ENCODE measurements at places on chromosomes 1 and 21.

DNA sequence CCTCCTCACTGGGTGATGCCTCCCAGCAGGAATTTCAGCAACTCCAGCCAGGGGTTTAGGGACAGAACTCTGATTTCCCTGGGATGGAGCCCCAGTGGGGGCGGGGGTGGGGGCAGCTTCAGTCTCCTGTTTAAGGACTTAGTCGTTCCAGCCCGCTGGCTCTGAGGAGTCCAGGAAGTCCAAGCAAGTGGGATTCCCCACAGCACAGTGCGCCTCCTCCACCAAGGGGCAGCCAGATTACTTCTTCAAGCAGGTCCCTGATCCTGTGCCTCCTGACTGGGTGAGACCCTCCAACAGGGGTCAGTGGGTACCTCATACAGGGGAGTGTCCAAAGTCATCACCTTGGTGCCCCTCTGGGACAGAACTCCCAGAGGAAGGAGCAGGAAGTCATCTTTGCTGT lies 1438.4 kb upstream of the B3GALT2 start:
- DNase-seq, result no peak

DNA sequence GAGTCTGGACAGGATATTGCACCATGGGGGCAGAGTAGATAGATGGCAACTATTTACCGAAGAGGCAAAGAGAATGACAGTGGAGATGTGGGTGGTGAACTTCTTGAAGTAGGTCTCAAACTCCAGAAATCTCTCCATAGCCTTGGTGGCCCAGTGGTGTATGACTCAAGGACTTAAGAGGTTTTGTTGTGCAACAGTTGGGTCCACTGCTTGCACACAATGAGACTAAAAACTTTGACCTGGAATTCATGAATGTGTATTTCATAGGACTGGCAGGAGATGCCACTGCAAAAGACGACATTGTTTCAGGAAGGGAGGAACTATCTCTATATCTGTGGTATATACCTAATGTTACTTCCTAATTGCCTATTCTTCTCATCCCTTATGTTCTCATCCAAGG lies 75.9 kb downstream of the ZSCAN20 start:
- DNase-seq, result no peak

- DNase-seq, result no peak
Observed at GRCh38 chr1:2130871-2131289, 63.7 kb downstream of the FAAP20 start.

GRCh38 chr1:102851616-102852015 lies 256.7 kb downstream of the COL11A1 start:
- DNase-seq, result no peak

GRCh38 chr1:25232866-25233784 lies 823 bp upstream of the SYF2 start:
- DNase-seq, result peak; percentile 84

- no peak for DNase-seq
Observed at GRCh38 chr21:36504067-36505058, 24.4 kb upstream of the CLDN14 start.

DNA sequence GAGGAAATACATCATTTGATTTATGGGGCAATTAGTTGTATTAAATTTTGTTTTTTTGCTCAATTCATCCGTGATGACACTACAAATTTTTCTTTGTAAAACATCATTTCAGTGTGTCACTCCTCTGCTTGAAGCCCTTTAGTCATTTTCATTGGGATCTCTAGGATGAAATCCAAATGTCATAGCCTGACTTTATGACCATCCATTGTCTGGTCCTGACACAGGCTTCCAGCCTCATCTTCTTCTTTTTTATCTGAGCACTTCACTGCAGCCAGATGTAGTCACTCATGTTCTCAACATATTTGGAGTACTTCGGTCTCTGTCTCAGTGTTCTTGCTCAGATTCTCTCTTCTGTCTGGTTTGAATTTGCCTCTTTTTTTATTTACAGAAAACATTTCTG lies 173.1 kb downstream of the HMCN1 start:
- DNase-seq, result no peak

- DNase-seq, result no peak
Observed at GRCh38 chr1:107879927-107880326, 85.1 kb downstream of the VAV3 start.

DNA sequence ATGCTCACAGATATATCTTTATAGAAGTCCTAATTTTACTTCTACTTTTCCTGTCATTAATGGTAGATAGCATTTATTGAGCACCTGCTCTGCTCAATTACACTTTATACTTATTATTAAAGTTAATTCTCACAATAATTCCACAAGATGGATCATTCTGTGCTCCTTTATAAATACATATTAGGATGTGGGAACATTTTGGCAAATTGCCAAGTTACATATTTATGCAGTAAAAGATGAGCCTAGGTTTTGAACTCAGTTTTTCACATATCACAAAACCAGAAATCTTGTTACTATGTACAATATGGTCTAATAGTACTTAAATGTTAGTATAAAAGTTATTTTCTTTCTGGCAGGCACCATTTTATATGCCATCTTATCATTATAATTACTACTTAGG lies 895.0 kb upstream of the B3GALT2 start:
- no peak for DNase-seq

DNA sequence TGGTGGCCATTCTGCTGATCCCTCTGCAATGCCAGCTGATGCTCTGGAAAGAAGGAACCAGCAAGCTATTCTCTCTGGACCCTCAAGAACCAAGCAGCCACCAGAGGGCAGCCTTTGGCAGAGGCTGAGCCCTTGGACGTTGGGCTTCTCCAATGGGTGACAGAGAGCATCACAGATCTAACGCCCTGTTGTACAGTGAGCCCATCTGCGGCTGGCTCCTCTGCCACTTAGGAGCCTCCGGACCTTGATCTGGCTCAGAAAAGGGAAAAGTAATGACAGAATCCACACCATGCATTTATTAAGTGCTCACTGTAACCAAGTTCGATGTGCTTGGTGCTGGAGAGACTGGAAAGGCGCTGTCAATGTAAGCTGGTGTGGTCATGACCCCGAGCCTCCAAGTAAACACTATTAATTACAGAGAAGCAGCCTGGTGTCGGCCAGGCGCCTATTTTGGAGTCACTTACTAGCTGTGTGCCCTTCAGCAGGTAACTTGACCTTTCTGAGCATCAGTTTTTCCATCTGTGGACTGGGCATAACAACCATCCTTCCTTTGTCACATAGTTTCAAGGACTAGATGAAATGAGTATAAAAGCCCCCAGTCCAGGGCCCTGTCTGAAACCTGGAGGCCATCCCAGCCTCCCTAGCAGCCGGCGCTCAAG lies 34.9 kb downstream of the ECE1 start:
- peak; percentile 93 for DNase-seq

Data from head of caudate nucleus (tissue), 42 donors.